WTC11 (cell line): ENCODE measurements at places on chromosomes 5 and 9.

GRCh38 chr9:36748322-36748899 is 175.7 kb downstream of the MELK start:
- DNase-seq = peak; percentile 77

GRCh38 chr9:3337515-3338225 is 188.1 kb downstream of the RFX3 start:
- no peak for DNase-seq

DNA sequence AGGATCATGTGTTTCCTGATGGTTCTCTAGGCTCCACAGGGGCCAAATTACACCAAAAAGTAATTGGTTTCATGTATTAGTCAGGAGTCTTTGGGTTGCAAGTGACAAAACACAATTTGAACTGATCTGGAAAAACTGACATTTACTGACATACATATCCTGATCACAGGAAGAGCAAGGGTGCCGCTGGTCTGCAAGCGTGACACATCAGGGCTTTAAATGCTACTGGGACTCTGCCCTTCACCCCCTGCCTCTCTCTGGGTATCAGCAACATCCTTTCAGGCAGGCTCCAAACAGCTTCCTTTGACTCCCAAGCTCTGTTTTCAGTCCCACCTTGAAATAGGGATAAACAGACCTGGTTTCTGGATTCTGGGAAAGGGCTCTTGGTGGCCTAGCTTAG is 197.5 kb downstream of the PALM2AKAP2 start:
- DNase-seq = no peak

- DNase-seq = no peak
Observed at GRCh38 chr5:157650991-157651611, 1.1 kb downstream of the SOX30 start.

DNA sequence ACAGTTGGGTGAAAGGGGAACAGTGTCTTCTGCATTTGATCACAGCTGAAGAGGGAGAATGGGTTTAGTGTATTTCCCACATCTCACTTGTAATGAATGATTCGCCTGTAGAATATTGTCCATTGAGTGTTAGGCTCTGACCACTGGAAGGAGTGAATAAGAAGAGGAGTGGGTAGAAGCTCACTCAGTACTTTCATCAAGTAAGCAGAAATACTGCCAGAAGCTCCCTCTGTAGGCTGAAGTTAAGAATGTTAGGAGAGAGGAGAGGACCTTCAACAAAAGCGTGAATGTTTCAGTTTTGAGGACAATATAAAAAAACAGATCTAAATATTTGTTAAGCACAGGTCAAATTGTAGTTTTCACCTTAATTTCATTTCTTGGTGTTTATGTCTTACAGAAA is 27.5 kb downstream of the FSD1L start:
- no peak for DNase-seq

GRCh38 chr9:726005-726404 is 115.5 kb upstream of the DMRT1 start:
- DNase-seq = no peak

- DNase-seq = no peak
Observed at GRCh38 chr9:118630931-118631595, 738.2 kb downstream of the BRINP1 start.

DNA sequence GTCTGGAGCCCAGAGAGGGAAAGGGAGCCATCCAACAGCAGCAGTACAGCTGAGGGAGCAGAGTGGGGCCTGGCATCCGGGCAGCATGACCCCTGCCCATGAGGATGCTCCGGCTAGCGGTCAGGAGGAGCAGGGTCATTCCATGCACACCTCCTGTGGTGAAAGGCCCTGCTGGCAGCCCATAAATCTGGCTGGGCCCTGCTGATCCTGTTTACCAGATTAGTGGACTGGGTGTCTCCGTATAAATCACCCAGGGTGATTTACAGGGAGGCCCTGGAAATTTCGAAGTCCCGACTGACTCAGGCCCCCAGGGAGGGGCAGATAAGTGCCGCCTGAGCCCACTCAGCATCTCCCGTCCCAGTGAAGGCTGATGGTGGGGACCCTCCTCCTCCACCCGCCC is 117.6 kb upstream of the HAND1 start:
- DNase-seq = no peak

DNA sequence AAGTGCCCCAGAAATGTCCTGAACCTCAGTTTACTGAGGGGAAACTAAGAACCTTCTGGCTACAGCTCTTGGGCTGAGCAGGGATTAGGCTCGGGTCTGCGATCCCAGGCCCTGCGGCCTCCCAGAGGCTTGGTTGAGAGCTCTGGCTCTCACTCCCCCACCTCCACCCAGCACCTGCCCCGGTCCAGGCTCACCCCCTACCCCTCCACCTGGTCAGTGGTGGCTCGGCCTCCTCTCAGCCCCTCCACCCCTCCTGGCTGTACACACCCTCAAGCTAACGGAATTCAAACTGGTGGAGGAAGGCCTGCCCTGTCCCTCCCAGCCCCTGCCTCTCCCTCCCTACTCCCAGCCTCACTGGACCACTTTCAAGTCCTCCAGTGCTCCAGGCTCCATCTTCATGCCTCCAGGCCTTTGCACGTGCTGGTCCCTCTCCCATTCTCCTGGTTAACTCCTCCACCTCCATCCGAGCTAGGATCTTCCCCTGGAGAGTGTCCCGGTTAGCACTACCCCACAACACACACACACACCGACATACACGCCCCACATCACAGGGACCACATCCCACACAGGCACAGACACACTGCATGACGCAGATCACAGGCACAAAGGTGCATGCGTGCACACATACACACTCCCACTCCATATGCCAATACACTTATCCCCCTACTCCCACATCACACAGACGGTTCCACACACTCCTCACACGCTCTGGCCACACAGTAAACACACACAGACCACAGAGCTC is 130.9 kb downstream of the C9orf50 start:
- no peak for DNase-seq

DNA sequence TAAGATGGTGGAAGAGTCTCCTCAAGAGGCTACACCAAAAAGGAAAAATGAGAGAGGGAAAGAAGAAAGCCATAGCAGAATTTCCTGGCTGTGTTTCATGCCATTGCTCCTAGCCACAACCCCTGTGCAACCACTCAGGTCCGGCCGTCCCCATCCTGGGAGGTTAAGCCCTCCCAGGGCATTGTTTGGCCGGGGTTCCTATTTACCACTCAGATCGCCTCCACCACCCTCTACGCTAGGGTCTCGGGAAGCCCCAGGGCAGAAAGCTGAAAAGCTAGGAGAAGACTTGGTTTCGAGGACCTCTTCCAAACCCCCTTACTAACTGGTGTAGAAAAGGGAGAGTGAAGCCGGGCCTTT is 715 bp downstream of the RC3H2 start:
- DNase-seq = peak; percentile 54

DNA sequence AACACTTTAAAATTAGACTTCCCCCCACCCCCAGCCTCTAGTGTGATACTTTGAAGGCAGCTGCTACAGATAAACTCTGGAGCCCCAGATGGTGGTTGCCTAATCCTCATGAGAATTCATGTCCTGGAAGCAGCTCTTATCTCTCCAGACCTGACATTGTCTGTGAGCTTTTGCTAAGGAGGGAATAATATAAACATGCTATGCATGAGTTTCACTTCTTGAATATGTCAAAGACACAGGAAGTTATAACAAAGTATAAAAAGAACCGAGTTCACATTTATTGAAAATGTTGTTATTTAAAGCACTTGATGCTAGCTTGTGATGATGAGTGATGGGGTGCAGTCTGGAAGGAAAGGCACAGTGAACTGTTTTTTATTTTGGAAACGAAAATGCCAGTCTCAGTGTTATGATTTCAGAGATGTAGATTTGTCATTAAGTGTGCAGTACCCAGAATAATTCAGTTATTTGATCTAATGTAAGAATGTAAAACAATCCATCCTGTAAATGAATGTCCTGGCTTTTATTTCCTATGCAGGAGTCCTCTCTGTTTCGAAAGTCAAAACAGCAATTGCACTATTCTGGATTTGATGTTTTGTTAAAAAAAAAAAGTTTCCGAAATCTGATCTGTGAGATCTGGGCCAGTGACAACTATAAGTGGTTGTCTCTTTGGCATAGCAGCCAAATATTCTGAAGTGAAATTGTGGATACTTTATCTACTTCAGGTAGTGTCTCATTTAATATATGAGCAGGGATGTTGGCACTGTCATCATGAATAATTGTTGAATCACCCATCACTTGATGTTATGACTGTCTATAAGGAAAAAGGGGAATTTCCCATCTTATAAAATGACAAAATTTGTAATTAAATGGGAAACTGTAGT is 77.0 kb downstream of the ZCCHC7 start:
- no peak for DNase-seq

- DNase-seq = no peak
Observed at GRCh38 chr9:23557689-23558088, 268.4 kb downstream of the ELAVL2 start.

GRCh38 chr9:86854898-86855523 is 92.3 kb downstream of the GAS1 start:
- peak; percentile 74 for DNase-seq

DNA sequence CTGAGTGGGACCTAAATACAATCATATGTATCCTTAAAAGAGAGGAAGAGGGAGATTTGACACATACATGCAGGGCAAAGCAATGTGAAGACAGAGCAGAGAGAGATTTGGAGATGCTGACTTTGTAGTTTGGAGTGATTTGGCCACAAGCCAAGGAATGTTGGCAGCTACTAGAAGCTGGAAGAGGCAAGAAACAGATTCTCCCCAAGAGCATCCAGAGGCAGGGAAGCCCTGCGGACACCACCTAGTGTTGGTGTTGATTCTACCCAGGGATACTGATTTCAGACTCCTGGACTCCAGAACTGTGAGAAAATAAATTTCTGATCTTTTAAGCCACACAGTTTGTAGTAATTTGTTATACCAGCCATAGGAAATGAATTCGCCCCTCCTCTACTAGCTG is 64.9 kb upstream of the OSMR start:
- no peak for DNase-seq

GRCh38 chr9:35516479-35516878 is 26.6 kb downstream of the RUSC2 start:
- no peak for DNase-seq

DNA sequence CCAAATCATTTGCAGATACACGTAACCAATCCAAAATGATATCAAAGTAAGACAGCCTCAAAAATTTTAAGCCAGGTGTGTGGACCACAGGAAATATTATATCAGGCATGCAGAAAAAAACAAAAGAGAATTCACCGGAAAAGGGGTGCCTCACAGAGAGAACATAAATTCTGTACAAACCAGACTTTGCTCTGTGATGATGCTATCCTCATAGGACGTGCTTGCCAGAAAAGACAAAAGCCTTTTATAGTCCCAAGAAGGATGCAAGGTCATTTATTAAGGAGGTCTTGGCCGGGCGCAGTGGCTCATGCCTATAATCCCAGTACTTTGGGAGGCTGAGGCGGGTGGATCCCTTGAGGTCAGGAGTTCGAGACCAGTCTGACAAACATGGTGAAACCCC is 16.8 kb upstream of the ATP6V1G1 start:
- DNase-seq = no peak

- DNase-seq = no peak
Observed at GRCh38 chr5:60447488-60447920, 252.5 kb downstream of the DEPDC1B start.

- DNase-seq = no peak
Observed at GRCh38 chr9:99720455-99721050, 101.1 kb upstream of the NR4A3 start.

DNA sequence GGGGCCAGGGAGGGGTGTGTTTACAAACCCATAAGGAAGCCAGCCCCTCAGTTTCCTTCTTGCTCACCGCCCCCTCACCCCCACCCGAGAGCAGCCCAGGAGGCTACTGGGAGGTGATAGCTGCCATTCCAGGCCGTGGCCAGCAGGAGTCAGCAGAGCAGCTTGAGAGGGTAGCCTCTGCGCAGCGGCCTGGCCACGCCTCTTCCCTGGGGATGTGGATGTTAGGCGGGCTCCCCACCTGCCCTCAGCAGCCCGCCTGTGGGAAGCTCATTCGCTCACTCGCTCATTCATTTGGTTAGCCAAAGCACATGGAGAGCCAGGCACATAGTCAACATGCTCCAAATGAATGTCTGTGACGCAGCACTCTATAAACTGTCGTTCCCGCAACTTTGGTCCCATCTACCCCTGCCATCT is 6.1 kb upstream of the DPM2 start:
- peak; percentile 96 for DNase-seq

- no peak for DNase-seq
Observed at GRCh38 chr5:149778303-149779123, 48.4 kb downstream of the PPARGC1B start.

DNA sequence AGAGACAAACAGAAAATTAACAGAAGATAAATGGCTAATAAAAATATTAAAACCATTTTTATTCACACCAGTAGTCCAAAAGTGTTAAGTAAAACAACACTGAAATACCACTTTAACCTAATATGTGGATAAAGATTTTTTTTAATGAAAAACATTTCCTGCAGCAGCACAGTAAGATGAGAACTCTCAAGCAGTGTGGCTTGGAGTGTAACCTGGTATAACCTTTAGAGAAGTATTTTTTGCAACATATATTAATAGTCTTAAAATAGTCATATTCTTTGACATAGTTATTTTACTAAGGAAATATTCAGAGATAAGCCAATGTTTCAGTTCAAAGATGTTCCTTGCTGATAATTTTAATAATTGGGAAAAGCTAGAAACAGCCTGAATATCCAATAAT is 644.4 kb downstream of the PDE4D start:
- DNase-seq = no peak

GRCh38 chr5:6222899-6223298 is 155.4 kb downstream of the MED10 start:
- no peak for DNase-seq

- peak; percentile 26 for DNase-seq
Observed at GRCh38 chr5:120817044-120817985, 353.2 kb downstream of the PRR16 start.

DNA sequence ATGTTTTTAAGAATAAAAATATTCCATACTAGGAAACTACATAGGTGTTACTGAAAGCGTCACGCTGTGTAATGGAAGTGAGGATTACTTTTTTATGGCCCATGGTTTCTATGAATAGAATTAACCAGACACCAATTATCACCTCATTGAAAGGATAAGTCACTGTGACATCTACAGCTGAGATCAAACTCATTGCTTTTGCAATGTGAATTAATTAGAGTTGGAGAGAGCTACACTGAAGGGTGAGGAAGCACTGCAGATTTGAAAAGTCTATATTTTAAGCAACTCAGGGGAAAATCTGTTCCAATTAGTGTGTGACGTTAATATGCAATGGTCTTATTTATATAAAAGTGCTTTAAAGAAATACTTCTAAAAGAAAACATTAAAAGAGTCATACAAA is 1300.1 kb upstream of the DMAC1 start:
- no peak for DNase-seq
